Glutamatergic neuron (in vitro differentiated cells): ENCODE measurements at places on chromosomes 6 and 20. TPM values are rescaled to one million over a fixed set of nuclear protein-coding genes. Genes with fewer than 3 reads are reported as not detected.

DNA sequence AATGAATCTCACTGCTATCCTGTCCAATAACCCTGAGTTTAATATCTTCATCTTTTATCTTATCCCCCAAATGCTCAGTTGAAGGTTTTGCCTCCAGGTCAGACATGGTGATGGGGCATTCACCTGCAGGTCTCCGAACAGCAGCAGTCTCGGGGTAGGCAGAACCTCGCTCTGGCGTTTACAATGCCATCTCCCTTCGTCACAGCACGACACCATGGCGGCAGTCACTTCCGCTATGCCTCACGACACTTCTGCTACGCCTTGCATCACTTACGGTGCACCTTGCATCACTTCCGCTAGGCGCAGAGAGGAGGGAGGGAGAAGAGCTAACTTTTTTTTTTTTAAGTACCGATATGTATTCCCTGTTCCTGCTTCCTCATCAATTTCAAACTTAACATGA is 194.9 kb downstream of the BCAS1 start:
- DNase-seq: no peak

DNA sequence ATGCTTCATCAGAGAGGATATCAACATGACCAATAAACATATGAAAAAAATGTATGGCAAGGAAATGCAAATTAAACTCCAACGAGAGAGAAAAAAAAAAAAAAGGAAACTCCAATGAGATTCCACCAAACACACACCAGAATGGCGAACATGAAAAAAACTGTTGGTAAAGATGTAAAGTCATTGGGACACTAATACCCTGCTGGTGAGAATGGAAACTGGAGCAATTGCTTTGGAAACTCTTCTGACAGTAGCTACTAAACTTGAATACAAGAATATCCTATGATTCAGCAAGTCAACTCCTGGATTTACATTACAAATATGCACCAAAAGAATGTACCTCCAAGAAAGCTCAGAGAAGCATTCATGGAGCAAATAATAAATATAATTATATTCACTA is 260.7 kb upstream of the ECI2 start:
- DNase-seq: no peak

DNA sequence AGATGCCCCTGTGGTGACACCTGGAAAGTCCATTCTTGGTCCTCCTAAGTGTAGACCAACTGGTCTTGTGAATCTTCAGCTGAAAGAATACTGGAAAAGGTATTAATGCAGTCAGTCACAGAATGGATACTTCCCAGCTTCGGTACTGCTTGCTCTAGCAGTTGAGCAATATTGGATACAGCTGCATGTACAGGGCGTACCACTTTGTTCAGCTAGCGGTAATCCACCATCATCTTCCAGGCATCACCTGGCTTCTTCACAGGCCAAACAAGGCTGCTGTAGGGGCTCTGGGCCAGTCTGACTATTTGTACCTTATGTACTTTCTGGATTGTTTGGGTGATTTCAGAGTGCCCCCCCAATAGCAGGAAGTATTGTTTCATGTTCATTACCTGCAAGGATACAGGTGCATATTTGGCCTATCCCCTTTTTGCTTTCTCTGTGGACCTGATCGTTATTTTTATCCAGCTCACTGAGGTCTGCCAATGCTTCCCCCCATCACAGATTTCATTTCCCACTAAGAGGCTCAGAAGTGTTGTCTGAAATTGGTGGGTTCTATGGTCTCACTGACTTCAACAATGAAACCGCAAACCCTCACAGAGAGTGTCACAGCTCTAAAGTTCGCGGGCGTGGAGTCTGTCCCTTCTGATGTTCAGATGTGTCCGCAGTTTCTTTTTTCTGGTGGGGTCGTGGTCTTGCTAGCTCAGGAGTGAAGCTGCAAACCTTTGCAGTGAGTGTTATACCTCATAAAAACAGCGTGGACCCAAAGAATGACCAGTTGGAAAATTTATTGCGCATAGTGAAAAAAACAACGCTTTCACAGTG is 52.2 kb downstream of the TRIM27 start:
- no peak for DNase-seq

- DNase-seq: no peak
Measured at GRCh38 chr6:121582262-121582661, 146.8 kb downstream of the GJA1 start.

GRCh38 chr6:1491591-1492319 is 102.4 kb downstream of the FOXF2 start:
- no peak for DNase-seq

GRCh38 chr20:40082436-40082835 is 606.6 kb downstream of the MAFB start:
- DNase-seq: no peak

- DNase-seq: no peak
Measured at GRCh38 chr6:142860498-142860897, 84.5 kb downstream of the HIVEP2 start.

DNA sequence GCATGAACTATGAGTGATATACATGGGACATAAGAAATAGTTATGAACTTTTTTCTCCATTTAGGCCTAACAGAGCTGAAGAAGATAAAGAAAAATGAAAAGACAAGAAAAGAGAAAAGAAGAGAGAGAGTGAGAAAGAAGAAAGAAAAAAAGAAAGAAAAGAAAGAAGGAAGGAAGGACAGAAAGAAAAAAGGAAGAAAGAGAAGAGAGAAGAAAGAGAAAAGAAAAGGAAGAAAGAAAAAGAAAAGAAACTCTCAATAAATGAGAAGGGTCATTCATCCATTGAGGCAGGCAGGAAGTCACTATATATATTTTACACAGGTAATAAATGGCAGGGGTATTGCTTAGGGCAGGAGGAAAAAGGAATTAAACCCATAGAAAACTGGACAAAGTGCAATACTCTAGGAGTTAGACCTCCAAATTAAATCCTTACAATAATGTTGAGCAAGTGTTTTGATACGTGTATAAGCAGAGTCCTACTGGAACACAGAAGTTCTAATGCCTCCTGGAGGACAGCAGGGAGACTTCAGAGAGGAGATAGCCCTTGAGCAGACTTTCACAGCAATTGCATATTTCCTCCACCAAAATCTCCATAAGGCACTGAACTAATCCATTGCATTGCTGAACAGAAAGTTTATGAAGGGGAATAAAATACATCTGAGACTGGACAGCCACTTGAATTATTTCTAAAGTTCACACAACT is 86.4 kb upstream of the TENT5A start:
- no peak for DNase-seq

GRCh38 chr6:99530627-99531026 is 15.4 kb upstream of the USP45 start:
- no peak for DNase-seq

- DNase-seq: no peak
Measured at GRCh38 chr6:92139601-92140000, 1279.8 kb downstream of the EPHA7 start.

- DNase-seq: peak; percentile 80
Measured at GRCh38 chr6:35496841-35497570, at the start of gene TEAD3. TSS of gene TEAD3 (minus strand) at chr6:35497079.

Gene GGTLC1
- not detected for total RNA-seq

Gene SIRPB1
- not detected for total RNA-seq

Gene NPEPL1
- total RNA-seq: 43.2 TPM

Gene C6orf163
- 8.2 TPM for total RNA-seq

Gene WFDC12
- not detected for total RNA-seq

Gene CALHM5
- 0.10 TPM for total RNA-seq

Gene PRDM13
- 13.9 TPM for total RNA-seq

Gene SAMD10
- 3.1 TPM for total RNA-seq

Gene ULBP1
- 9.3 TPM for total RNA-seq
